ENCODE measurements at places on chromosomes 6 and 20.

DNA sequence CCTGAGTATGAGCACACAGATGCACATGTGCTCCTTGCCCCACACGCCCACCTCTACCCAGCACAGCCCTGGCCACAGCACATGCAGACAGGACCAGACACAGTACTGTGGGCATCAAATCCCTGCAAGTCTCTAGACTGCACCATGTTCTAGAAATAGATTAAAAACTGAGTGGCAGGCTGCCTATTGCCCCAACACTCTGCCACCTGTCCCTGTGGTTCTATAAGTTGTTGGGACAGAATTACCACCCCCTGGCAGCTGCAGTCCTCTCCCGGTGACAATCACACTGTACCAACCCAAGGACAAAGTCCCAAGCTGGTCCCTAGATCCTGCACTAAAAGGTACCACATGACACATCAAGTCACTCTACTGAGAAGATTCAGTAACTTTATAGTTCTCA is 70.2 kb downstream of the B3GAT2 start:
- DNase-seq: no peak

GRCh38 chr6:24060982-24061754 is 64.8 kb upstream of the NRSN1 start:
- no peak for DNase-seq

GRCh38 chr6:24719125-24719971 is at the start of gene C6orf62:
Gene C6orf62 (minus strand): TSS chr6:24719154. CDS start chr6:24718668, 486 bp downstream.
- DNase-seq: no peak

- DNase-seq: no peak
Observed at GRCh38 chr20:40636486-40636885, 52.5 kb downstream of the MAFB start.

- DNase-seq: no peak
Observed at GRCh38 chr20:1125277-1125676, 6.9 kb downstream of the PSMF1 start.

DNA sequence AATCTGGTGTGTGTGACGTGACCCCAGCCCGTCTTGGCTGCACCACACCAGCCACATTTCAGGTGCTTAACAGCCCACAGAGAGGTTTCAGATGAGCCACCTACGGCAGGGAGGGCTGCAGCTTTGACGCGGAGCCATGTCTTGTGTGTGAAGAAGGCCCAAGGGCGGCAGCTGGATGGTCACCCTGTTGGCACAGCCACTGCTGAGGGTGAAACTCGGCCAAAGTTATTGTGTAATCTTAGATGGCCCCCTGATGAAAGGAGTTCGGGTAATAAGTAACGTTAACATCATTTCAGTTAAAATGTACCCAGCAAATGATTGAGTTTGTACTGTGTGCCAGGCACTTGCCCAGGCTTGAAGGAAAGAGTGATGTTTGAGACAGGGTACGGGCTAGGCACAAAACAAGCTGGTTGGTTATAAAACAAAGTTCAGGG is 97.2 kb downstream of the SSR1 start:
- no peak for DNase-seq

DNA sequence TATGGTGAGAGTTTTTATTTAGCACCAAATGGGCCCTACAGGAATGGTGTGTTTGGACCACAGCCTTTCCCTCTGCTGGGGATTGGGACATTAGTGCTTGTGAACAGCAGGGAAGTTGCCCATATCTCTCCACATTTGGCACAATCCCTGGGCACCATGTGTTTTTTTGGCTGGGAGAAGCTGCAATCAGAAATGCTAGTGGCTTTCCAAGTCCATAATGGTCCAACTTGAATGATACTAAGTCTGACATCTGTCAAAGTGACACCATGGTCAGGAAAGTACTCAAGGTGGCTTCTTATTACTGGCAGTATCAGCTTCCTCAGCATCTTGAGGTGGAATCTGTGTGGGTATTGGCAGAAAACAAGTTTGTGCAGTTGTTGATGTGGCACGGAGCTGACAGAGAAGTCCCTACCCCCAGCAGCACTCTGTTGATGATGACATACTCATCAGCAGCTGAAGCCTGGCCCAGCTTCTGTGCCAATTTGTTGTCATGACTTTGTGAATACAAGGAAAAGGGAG is 53.0 kb downstream of the SASH1 start:
- no peak for DNase-seq

DNA sequence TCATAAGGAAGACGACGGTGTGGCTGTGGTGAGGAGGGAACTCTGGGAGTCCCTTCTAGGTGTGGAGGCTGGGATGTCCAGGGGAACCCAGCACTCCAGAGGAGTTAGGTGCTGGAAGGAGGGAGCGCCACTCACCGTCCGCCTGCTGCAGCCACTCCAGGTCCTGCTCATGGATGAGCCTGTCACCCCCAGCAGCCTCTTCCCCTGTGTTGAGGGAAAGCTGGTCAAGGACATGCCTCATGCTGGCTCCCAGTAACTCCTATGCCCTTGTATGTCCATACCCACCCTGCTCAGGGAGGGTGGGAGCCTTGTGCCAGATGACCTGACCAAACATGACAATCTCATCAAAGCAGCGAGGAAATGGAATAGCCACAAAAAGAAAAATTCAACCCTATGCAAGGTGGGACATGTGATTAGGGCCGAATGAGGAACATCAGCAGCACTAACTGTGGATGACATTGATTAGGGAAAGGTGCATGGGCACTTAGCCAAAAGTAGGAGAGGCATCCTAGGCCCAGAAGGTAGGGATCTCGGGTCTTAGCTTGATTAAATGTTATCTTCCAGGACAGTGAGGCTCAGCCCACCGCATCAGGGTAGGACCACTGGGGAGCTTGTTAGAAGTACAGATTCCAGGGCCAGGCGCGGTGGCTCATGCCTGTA is 3.0 kb downstream of the DNPH1 start:
- no peak for DNase-seq

DNA sequence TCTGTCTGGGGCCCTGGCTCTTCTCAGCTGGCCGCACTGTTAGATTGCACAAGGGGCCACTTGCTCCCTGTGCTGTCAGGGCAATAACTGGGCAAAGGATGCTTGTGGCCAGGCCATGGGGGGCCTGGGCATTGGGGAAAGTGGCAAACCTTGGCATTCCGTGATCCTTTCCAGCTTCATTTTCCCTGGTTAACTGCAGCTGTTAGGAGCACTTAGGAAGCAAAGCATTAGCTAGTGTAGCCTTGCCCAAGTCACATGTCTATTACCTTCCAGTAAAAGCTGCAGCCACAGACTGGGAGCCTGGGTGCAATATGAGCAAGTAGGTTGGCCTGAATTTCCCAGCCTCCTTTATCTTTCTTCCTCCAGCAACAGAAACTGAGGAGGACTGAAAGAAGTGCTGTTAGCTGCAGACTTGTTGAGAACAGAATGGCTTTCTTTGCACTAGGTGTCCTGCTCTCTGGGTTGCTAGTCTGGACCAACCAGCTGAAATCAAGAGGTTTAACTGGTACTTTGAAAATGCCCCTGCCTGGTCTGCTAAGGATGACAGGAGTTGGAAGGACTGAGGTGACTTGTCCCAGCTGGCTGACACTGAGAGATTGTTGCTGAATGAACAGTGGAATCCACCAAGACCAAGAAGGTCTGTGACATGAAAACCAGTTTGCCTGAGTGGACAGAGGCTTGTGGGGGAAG is 312.3 kb upstream of the SUPT3H start:
- no peak for DNase-seq

GRCh38 chr6:62013719-62014118 is 272.3 kb downstream of the KHDRBS2 start:
- DNase-seq: no peak

DNA sequence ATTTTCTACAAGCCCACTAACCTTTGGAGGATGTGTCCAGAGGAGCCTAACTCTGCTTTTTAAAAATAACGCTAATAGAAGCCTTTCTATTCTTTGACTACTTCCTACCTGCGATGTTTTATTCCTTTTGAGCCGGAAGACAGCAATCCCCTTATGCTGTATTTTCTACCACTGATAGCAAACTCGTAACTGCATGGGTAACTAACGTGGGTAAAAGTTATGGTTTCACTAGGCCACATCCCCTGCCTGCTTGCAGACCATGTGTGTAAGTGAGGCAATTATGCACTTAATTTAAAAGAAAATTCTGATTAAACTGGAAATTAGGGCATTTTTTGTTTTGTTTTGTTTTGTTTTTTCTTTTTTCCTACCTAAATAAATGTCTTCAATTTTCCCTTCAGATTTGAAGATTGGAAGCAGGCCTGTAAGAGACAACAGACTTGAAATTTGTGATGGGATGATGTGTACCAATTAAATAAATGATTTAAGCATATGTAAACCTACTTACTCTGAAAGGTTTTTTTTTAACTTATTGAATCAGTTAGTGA is 931 bp downstream of the UFL1 start:
- no peak for DNase-seq

DNA sequence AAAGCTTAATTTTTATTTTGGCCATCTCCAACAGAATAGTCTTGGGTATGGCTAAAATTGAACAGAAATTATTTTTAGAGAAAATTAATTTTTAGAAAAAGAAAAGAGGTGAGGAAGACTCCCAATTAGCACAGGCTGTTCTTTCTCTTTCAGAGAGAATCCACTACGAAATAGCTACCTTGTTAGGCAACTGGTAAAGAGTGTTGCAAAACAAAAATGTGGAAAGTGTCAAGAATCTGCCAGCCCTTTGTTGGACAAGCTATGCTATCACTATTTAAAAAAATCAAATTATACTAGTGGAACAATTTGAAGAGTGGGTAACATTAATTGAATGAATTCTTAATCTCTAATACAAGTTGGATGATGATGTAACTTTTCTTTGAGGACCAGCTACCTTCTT is 19.2 kb upstream of the ZSCAN9 start:
- DNase-seq: no peak

All from COLO829 (cell line).